Sciatic nerve (tissue), 2 donors: ENCODE measurements at places on chromosomes 2 and 18. TPM values are rescaled to one million over a fixed set of nuclear protein-coding genes. Genes with fewer than 3 reads are reported as not detected.

DNA sequence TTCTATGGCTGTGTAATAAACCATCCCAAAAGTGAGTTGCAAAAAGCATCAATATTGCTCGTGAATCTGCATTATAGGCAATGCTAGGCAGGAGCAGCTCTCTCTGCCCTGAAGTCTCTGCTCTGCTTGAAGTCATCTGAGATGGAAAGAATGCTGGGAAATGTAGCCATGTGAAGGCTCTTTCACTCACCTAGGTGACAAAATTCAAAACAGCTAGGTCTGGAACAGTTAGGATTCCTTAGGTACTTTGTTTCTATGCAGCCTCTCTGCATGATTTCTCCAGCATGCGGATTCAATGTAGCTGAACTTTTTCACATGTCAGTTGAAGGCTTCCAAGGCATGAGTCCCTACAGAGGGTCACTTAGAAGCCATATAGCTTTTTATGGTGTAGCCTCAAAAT is 1383.7 kb downstream of the LRP1B start:
- DNase-seq = no peak

- DNase-seq = no peak
These were observed 205.1 kb downstream of the ARL4C start for GRCh38 chr2:234291765-234292204.

DNA sequence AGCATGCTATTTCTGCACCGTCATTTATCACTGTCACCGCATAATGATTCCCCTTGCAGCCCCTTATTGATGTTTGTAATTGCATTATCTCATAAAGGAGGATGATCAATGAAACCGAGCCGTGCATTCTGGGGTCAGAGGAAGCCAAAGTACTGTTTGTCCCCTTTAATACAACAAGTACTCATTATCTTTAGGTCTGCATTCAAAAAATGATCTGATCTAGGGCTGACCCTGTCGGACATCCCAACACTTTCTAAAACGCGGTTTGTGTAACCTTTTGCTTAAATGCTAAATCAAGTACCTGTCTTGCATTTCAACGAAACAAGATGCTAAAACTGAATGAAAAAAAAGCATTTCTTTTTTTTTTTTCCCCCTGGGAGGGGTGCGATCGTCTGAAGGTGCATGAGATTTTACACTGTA is 143.8 kb downstream of the MEIS1 start:
- DNase-seq = no peak

- DNase-seq = no peak
These were observed 412 bp downstream of the GPD2 start for GRCh38 chr2:156436497-156437085.

DNA sequence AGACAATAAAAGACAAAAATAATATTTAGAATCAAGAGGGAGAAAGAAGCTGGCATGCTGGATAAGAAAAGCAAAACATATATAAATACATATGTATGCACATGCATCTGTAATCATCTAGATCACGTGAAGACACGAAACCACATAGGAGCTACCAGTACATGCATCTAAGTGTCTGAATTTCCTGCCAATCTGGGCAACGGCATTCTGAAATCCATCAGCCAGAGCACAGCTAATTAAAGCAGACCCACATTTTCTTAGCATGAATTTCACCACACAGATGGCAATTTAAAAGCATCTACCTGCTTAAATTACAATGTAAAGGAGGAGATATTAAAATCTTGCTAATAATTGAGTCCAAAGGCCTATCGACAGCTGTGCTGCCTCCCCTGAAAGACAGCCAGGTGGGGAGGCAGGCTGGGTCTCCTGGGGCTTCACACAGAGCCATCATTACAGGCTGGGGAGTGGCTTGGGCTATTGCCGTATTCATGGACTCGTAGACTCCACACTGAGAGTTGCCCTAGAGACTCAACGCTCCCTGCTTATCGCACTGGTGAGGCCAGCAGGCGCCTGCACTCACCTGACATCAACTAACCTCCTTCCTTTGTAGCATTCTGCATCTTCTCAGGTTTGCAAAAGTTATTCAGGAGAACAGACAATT is 272.5 kb upstream of the PXDN start:
- peak; percentile 3 for DNase-seq

GRCh38 chr2:232349546-232349945 is 29.0 kb upstream of the ALPP start:
- DNase-seq = peak; percentile 42

GRCh38 chr18:50274044-50274442 is 7.3 kb downstream of the MBD1 start:
- DNase-seq = no peak

DNA sequence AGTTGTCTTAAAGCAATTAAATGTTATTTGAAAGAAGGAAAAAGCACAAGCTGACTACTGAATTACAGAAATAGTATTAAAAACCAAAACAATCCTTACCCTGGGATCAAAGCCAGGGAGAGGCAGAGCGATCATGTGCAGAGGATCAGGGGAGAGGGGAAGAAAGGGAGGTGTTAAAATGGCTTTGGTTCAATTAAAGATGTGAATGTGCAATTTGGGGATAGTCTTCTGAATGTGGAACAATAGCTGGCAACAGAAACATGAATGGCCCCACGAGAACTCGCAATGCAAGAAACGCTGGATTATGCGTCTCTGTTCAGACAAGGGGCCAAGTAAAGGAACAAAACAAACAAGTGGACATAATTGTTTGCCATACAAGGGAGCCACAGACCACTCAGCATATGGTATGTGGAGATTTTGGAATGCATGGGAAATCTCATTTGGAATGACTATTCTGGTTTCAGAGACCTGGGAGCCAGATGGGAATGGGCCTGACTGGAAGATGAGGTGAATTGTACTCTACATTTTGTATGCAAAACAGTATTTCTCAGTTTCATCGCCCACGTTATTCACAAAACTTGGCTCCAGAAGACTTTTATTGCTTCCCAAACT is 155.4 kb downstream of the SLC4A3 start:
- DNase-seq = no peak

Gene RRM2
- 1.0 TPM for total RNA-seq
